Activated naive CD4-positive, alpha-beta T cell treated with anti-CD3 and anti-CD28 coated beads, Interleukin-2, amount 50 U/mL, for 72 hours (primary cell): ENCODE measurements at places on chromosomes 7 and 10. TPM values are rescaled to one million over a fixed set of nuclear protein-coding genes. Genes with fewer than 3 reads are reported as not detected.

GRCh38 chr10:124144536-124144935 lies 51.1 kb upstream of the CHST15 start:
- DNase-seq = no peak

The INTS15 gene
- total RNA-seq = 22.5 TPM

GRCh38 chr10:63155388-63156020 lies 22.4 kb downstream of the NRBF2 start:
- DNase-seq = no peak

GRCh38 chr10:12720217-12720981 lies 281.1 kb downstream of the CCDC3 start:
- no peak for DNase-seq

The AMZ1 gene
- 0.14 TPM for total RNA-seq

The ZNF777 gene
- 3.5 TPM for total RNA-seq

The MYH16 gene
- total RNA-seq = not detected

- DNase-seq = no peak
These were observed 264.7 kb upstream of the PPP2R2D start for GRCh38 chr10:131636116-131636515.

DNA sequence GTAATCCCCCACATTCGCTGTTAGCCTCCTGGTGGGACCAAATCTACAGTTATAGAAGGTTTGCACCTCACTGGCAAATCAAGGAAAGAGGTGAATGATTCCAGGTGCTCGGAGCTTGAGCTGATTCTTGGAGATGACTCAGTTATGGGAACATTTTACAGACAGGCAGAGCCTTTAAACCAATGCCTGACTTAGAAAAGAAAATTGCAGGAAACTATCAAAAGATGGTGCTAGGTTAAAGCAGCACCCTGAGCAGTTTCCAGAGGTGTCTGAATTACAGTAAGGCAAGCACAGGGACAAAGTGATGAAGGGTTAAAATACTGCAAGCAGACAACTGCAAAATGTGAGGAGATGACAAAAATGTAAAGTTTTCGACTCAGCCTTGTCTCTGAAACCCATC lies 2.9 kb downstream of the LRRTM3 start:
- DNase-seq = no peak

The MOGAT3 gene
- not detected for total RNA-seq

DNA sequence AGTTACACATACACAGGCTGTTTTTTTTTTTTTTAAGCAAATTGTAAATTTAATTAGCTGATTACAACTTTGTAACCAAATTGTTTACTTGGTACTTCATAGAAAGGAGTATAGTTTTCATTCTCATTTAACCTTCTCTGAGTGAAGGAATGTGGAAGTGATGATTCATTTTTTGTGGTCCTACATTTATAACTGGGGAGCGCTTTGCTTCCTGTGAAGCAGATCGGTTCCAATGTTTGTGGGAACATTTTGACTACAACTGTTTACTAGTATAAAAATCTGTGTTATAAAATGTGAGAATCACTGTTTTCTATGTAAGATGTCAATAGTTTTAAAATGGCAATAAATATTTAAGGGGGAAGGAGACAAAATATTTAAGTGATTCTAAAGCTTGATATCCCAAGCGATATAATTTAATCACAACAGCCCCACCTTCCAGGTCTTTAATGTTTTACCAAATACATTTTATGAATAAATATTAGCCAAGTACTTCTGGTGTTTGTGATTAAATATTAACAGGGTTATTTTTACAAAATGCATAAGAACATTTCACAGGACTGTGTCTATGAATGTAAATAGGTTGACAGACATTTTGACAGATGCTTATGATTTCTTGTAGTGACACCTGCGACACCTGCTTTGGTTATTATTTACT lies 57.1 kb downstream of the NXPH1 start:
- no peak for DNase-seq

- no peak for DNase-seq
These were observed 10.4 kb upstream of the STOX1 start for GRCh38 chr10:68816796-68817412.

DNA sequence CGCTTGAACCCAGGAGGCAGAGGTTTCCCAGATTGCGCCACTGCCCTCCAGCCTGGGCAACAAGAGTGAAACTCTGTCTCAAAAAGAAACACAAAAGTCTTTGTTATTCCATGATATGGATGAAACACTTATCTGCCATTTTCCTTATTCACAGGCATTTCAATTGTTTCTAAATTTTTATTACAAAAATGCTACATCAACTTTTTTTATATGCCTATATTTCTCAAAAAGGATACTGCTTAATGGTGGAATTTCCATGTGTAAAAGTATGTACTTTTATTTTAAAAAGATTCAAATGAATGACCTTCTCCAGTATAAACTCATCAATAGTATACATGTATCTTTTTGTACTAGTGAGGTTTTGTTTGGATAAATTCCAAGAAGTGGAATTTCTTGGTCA lies 41.9 kb upstream of the STMP1 start:
- no peak for DNase-seq

DNA sequence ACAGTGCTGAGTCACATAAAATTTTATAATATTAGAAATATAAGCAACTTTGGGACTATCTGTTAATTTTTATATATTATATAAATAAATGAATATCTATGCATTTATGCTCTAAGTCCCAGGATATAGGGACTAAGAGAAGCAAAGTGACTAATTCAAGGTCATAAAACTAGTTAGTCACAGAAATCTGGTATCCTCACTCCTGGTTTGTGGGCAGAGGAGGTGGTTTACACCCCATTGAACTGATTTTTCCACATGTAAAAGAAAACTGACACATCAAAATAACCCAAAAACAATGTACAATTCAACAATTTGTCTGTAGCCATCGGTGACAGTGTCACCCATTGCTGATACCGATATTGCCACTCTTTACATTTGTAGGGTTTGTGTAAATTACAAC lies 3.0 kb downstream of the PCLO start:
- DNase-seq = no peak

The SPDYE8 gene
- not detected for total RNA-seq

DNA sequence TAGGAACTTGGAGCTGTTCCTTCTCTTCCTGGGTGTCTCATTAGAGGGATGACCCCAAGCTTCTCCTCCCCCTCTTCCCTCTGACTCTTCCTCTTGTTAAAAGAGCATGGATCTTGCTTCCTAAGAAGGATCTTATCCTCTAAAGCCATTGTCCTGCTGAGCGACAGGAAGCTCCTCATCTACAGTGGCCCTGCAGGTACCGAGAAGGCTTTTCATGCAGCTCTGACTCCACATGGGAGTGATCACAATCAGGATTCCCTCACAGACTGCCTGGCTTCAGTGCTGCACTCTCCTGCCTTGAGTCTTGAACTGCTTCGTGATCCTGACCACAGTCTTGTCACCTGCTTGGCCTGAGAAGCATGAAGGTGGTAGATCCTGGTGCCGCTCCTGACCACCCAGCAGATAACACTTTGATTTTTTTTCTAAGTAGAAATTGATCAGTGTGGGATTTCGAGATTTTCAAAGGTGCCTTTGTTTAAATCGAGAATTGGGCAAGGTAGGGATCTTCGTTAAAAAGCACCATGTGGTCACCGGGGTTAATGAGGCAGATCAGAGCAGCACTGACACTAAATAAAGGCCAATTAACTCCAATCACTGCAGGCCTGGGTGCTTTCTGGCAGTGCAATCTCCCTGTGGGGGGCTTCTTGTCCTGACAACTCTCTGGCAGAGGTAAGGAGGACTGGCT lies 376.4 kb downstream of the NRG3 start:
- DNase-seq = no peak

DNA sequence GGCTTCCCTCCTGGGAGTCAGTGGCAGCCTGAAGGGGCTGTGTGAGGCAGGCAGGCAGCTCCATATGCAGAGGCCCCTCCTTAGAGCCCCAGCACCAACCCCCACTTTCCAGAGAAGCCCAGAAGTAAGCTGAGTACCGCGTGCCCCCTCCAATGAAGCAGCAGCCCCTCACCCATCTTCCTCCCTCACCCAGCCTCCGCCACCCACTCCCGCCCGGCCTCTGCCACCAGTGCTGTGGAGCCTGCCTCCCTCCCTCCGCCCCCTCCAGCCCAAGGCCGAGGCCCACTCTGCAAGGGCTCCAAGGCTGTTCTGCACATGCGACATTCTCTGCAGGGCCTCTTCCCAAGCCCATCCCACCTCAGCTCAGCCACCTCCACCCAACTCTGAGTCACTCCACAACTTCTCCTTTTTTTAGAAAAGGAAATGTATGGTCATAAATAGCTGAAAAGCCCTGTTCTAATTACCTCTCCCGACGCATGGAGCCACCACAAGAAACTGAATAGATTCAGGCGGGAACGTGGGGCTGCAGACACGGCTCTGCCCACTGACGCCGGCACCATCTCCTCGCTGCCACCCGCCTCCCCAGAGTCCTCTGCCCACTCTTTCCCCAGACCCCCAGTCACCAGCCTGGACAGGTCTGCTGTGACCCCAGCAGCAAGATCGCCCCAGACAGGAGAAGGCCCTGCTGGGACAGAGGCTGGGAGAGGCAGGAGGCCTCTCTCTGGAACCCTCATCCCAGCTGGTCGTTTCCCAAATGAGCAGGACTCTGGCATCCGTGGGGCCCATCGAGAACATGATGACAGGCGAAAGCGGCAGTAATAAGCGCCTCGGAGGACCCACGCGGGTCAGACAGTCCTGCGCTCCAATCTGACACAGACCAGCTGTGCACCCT lies 213.9 kb downstream of the MAD1L1 start:
- DNase-seq = no peak

The COPS6 gene
- 107 TPM for total RNA-seq

DNA sequence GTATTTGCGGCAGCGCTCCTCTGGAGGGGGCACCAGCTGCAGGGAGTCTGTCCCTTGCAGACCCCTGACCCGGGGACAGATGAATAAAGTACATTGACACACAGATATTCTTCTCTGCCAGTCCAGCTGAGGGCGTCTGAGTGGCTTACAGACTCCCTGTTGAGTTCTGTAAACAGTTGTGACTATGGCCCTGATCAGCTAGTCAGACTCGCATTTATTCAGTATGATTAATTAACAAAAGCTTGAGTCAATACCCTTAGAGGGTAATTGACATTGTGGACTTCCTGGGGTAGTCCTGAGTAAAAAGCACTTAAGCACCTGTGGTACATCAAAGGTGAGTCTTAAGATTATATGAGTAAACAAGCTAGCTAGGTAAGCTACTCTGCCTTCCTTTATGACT lies 21.0 kb downstream of the ANKRD30A start:
- no peak for DNase-seq

The KCNIP2 gene
- total RNA-seq = 6.3 TPM

DNA sequence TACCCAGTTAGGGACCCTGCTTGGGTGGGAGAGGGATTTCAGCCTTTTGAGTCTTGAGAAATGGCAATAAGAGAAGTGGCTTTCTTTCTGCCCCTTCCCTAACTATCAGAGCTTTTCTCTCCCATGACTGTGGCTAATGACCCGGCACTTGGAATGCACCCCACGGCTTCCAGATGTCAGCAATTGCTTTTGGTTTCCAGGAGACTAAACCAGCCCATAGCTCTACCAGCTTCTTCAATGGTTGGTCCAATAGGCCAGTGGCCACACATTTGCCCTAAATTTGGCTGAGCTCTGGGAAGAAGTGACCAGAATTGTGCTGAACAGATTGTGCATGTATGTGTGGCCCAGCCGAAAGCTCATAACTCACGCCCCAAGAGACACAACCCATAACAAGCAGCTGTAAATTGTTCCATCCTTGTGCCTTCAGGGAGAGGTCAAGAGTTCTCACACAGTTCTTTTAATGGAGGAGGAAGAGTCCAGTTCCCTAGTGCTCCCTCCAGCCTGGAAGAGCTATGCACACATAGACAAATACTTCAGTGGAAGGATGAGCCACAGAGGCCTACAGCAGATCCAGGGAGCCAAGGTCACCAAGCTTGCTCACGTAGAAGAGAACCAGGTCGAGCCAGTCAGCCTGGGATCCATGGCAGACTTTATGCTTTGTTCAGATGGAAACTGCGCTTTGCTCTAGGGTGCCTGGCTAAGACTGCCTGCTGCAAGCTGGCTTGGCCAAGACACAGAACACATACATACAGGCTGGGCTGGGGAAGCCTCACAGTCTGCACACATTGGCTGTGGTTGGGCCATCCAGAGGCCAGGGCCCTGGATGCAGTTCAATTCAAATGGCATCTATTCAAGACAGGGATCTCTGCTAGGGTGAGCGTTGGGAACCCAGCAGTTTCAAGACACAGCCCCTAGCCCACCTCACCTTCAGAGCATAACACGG lies 131.8 kb upstream of the HABP2 start:
- no peak for DNase-seq

GRCh38 chr10:119768455-119769094 lies 42.7 kb downstream of the INPP5F start:
- DNase-seq = no peak

DNA sequence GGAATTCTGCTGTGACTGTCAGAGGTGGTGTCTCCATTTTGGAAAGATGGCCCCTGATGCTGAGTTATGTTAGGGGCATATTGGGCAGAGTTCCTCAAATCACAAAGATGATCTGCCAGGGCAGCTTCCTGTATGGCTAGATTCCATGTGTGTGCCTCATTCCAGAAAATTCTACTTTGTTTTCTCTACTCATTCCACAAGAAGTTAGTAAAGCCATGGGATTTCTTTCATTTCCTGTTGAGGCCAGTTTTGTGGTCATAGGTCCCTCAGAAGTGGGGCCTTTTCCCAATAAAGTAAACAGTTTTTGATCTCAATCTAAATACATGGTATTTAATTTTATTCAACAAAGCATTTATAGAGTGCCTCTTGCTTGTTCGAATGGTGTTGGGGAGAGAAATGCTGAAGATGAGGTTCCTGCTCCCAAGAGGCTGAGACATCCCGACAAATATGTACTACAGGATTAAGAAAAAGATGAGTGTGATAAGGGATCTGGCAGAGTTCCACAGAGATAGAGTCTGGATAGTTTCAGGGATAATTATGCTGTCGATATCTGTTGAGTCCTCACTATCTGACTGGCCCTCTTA lies 33.0 kb downstream of the MINDY4 start:
- DNase-seq = no peak

DNA sequence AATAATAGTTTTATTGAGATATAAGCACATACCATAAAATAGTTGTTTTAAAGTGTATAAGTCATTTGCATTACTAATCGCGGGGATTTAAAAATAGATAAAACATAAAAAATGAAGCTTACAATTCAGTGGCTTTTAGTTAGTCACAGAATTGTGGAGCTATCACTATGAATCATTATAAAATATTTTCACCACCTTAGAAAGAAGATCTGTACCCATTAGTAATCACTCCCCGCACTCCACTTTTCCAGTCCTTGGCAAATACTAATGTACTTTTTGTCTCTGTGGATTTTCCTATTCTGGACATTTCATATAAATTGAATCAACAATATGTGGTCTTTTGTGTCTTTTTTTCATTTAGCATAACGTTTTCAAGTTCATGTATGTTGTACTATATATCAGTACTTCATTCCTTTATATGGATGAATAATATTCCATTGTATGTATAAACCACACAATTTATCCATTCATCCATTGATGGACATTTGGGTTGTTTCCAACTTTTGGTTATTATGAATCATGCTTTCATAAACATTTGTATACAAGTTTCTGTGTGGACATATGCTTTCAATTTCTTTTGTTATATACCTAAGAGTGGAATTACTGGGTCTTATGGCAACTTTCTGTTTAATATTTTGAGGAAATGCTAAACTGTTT lies 162.5 kb downstream of the MAGI2 start:
- no peak for DNase-seq
